Liver (tissue), 10 donors: ENCODE measurements at places on chromosomes 2 and 18. TPM values are rescaled to one million over a fixed set of nuclear protein-coding genes. Genes with fewer than 3 reads are reported as not detected.

GPR35 gene
- total RNA-seq, result 2.4 TPM

APOB gene
- 2,357 TPM for total RNA-seq

DNA sequence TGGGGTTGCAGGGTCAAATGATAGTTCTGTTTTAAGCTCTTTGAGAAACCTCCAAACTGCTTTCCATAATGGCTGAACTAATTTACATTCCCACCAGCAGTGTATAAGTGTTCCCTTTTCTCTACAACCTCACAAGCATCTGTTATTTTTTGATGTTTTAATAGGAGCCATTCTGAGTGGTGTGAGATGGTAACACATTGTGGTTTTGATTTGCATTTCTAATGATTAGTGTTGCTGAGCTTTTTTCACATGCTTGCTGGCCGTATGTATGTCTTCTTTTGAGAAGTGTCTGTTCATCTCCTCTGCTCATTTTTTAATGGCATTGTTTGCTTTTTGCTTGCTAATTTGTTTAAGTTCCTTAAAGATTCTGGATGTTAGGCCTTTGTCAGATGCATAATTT, 107.7 kb downstream of the PDE11A start:
- H3K27ac ChIP-seq, result no peak overlapping the region
- H3K36me3 ChIP-seq, result no peaks in the 10 kb centered on the region

- no peaks in the 10 kb centered on the region for H3K4me1 ChIP-seq
- H3K36me3 ChIP-seq, result no peaks in the 10 kb centered on the region
- no peaks in the 10 kb centered on the region for H3K27me3 ChIP-seq
- no peak for DNase-seq
Measured at GRCh38 chr18:9433671-9434121, 41.6 kb upstream of the RALBP1 start.

DNA sequence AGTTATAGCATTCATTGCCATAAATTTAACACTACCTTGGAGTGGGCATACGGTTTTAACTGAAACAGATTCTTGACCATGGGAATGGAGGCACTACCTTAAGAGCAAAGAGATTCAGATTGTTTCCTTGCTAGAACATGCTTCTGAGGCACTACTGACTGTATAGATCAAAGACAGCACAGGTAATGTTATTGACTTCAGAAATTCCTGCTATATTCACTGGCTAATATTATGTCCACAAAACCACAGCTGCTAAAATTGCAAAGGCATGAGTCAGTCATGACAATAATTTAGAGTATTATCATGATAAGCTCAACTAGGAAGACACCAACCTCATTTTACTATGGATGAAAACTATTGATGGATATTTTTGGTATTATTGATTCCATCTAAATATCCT, 39.4 kb downstream of the SLC8A1 start:
- no peak for DNase-seq
- no peak overlapping the region for H3K4me3 ChIP-seq
- H3K36me3 ChIP-seq, result no peaks in the 10 kb centered on the region
- H3K27ac ChIP-seq, result no peak overlapping the region

- H3K36me3 ChIP-seq, result no peaks in the 10 kb centered on the region
- H3K27me3 ChIP-seq, result no peaks in the 10 kb centered on the region
- no peak overlapping the region for H3K27ac ChIP-seq
- no peak overlapping the region for H3K4me3 ChIP-seq
- no peak for DNase-seq
Measured at GRCh38 chr2:23128684-23129292, 256.2 kb upstream of the KLHL29 start.

DNA sequence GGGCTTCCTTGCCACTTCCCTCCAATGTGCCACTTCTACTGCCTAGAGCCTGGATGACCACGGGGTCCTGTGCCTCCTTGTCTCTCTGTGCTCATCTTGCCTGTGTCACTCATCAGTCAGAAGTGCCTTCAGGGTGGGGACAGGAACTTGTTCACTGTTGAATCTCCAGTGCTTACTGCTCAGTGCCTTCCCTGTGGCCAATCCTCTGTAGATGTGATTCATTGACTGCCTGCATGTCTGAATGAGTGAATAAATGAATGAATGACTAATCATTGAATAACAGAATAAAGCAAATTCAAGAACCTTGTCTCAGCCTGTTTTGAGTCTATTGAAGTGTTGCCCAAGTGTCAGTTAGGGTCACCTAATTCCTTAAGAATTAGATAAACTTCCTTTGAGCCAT, 42.3 kb upstream of the FAM136A start:
- DNase-seq, result no peak
- H3K36me3 ChIP-seq, result no peaks in the 10 kb centered on the region
- H3K4me1 ChIP-seq, result no peaks in the 10 kb centered on the region
- no peak overlapping the region for H3K27ac ChIP-seq
- H3K4me3 ChIP-seq, result no peak overlapping the region
- no peaks in the 10 kb centered on the region for H3K27me3 ChIP-seq

DNA sequence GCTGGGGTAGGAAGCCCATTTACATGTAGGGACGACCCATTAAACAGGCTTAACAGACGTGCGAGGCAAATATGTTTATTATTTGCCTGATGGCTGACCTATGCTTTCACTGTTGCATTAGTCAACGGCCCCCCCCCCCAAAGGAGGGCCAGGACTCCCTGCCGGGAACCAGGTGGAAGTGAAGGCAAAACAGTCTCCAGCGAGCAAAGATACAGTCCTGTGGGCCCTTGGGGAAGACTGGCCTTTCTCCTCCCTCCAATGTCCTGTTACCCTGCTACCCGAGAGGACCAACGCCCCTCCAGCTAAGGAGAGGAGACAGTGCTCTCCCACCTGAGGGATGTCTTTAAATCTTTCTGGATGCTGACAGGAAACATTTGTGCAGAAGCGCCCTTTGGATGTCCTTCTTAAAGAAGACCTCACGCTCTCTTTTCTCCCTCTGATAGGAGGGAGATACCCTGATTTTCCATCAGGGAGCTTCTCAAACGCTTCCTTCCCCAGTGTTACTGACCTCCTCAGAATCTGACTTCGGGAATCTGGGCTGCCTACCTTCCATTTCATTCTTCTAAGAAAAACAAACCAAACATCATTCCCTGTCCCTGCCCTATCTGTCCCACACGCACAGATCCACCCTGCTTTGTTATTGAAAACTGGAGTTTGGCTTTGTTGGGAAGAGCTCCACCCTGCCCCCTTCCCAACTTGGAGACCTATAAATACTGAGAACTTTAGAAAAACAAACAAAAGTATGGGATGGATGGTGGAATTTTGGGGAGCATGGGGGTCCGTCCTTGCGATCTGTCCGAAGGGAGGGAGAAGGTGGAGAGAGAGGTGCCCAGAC, 135.9 kb upstream of the SIX3 start:
- H3K27me3 ChIP-seq, result peaks cover 3% of the 10 kb centered on the region
- no peaks in the 10 kb centered on the region for H3K36me3 ChIP-seq
- H3K27ac ChIP-seq, result no peak overlapping the region
- H3K4me1 ChIP-seq, result peaks cover 6% of the 10 kb centered on the region
